Stimulated activated CD8-positive, alpha-beta memory T cell treated with anti-CD3 and anti-CD28 coated beads, Interleukin-2, amount 100 ng/mL, for 1 hour (primary cell): ENCODE measurements at places on chromosomes 3 and 15.

DNA sequence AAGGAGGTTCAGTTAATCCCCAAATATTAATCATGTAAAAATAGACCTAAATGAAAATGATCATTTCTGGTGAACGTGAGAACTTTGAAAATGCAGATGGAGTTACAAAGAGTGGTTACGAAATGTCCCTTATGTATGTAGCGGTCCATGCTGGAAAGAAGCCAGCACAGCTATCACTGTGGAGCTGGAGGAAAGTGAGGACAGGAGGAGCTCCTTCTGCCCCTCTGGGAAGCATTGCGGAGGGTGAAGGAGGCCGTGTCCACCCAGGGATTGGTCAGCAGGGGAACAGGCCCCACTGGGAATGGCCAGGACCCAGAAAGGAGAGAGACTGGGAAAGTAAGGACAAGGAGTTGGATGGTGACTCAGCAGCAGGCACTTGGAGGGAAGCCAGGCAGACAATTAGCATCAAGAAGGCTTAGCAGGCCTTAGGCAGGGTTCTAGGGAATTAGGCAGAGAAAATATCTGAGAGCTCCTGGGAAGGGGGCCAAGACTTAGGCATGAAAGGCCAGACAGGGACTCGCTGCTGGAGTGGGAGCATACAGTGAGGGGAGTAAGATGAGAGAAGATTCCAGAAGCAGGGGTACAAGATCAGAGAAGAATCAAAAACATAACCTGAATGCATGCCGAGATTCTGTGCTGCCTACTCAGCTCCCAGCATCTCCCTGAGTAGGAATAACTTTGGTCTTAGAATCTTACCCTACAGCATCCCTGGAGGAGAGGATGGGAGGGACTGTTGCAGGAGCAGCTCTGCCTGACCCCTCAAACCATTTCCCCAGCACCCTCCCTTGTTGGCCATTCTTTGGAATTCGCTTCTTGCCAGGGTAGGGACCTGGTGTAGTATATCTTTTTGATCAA, 171.0 kb upstream of the UMPS start:
- DNase-seq: no peak

- no peak for DNase-seq
Measured at GRCh38 chr3:141738891-141739363, 829 bp downstream of the RNF7 start.

DNA sequence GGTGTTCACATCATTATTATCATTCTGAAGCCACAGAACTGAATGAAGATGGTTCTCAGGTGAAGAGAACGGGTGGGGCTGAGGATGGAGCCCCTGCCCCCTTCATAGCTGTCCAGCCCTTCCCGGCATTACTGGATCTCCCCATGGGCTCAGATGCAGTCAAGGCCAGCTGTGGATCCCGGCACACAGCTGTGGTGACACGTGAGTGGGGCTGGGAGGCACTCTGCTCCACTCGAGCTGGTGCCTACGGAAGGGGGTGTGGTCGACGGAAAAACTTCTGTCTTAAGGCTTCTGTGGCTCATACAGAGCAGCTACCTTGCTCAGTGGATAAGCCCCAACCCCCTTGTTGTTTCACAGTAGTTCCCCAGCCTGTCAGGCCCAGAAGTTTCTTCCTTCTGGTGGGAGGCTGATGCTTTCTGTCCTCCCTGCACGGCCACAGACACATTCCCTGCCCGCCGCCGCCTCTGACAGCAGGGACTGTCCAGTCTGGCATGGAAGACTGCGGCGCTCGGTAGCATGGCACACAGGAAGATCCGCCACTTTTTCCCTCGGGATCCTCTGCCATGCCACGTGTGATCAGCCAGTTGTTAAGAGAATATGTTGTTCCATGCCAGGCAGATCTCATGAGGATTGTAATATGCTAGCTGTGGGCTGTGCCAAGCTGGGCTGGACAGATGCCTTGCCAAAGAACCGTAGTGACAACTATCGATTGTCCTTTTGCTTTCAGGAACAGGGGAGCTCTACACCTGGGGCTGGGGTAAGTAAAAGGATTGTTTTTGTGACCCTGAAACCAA, 5.8 kb downstream of the RCCD1 start:
- no peak for DNase-seq

- no peak for DNase-seq
Measured at GRCh38 chr3:133831966-133832801, 26.6 kb downstream of the SRPRB start.

- DNase-seq: no peak
Measured at GRCh38 chr3:144556392-144556791, 584.8 kb downstream of the DIPK2A start.

DNA sequence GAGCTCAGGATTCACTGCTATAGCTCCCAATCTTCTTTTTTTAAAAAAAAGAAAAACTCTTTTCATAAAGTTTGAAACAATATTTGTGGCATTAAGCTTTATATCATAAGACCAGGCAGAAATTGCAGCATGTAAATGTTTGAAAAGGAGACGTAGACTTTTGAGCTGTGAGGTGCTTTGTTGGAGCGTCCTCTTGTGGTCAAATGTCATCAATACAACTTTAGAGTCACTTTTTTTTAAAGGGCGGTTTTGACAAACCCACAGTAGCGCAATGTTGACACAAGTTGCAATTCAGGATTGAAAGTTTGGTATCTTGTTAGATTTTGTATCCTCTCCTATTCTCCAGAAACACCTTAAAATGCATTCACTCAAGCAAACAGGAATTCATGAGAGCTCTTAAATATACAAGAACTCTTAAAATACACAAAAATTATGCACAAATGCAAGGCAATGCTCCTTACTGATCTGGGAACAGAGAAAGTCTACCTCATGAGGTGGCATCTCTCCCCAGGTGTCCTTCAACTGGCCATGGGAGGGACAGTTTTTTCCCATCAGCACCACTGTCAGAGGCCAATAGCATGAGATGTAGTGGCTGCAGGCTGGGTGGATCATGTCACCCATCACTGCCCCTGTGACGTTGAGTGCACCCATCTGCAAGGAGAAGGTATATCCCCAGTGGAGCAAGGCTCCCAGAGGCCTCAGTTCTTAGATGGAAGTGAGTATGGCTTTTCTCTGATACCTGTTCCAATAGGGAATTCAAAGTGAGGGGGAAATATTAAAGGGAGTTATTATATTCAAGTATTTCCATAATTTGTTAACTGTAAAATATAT, 70.7 kb downstream of the ANXA2 start:
- DNase-seq: no peak

DNA sequence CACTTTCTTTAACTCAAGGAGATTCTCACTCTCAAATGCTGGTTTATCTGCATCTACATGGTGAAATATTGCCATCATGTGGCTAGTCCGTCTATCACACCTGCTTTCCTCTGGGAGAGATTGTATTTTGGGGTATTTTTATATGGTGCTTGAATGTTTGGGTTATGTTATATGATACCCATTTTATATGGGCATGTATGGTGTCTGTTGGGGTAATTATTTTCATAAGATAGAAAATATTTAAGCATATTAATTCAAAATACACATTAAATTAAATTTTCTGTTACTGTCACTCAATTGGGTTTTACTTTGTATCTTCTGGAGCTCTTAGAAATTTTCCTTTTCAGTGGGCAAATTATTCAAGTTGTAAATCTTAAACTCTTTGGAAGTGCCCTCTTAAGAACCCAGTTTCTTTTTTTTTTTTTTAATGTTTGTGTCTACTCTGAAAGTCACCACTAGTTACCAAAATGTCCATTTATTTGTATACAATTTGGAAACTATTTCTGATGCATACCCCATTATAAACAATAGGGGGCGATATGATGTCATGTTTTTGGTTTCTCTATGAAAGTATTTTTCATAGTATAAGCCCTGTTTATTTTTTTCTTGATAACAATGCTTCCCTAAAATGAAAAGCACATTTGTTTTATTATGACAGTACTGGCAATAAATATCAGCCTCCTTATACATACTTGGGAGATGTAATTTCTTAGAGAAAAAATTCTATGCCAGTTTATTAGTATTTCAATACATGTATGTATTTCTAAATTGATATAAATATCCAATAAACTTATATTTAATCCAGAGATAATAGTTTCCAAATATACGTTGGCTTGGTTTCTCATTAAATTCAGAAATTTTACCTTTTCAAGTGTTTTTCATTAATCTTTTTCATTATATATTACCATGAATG, 36.1 kb upstream of the PLSCR5 start:
- DNase-seq: no peak

- no peak for DNase-seq
Measured at GRCh38 chr3:14674841-14675240, at the start of gene C3orf20. C3orf20 (plus strand) TSS chr3:14675141; CDS start chr3:14682714, 7,573 bp downstream.

- no peak for DNase-seq
Measured at GRCh38 chr15:85097250-85097649, 115.6 kb downstream of the PDE8A start.

DNA sequence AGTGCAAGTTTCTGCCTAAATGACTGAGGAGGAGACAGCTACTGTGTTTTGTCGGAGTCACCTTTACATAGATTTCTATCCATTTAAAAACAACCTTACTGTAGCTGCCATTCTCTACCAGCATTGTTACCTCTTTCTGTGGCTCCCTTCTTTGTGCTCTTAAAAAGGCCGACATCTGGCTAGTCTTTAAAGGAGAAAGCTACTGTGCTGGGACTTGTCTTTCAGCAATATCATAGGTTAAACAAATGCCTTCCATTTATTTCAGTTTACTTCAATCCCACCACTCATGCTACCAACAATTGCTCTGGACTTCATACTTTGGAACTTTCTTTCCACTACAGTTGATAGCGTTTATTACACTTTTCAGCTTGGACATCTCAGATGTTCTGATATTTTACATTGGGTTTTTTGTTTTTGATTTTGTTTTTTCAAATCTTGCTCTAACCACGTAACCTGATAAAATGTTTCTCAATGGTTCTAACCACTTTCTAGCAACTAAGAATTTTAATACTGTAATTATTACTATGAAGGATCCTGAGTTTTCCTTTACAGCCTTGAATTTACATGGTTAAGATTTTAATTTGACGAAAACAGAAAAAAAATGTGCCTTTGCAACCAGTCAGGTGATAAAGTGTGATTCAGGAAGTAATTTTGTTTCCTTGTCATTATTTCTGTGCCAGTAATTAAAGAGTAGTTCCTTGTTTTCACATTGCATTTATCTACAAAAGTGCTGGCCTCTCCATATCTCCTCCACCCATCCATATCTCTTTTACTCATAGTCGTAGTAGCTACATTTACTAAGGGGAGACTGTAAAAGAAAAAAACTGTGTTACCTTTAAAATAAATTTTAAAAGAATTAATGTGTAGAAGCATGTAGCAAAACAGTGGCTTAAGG, 1.3 kb upstream of the CBLB start:
- DNase-seq: no peak

GRCh38 chr3:27193056-27193455, 176.1 kb downstream of the NEK10 start:
- no peak for DNase-seq

GRCh38 chr3:16512435-16513140, 911 bp downstream of the RFTN1 start:
- DNase-seq: peak; percentile 27
